HCEC 1CT (cell line): ENCODE measurements at places on chromosomes 7 and 10.
A peak's percentile ranks its signal among the peaks of the same experiment; 100 is the strongest.

DNA sequence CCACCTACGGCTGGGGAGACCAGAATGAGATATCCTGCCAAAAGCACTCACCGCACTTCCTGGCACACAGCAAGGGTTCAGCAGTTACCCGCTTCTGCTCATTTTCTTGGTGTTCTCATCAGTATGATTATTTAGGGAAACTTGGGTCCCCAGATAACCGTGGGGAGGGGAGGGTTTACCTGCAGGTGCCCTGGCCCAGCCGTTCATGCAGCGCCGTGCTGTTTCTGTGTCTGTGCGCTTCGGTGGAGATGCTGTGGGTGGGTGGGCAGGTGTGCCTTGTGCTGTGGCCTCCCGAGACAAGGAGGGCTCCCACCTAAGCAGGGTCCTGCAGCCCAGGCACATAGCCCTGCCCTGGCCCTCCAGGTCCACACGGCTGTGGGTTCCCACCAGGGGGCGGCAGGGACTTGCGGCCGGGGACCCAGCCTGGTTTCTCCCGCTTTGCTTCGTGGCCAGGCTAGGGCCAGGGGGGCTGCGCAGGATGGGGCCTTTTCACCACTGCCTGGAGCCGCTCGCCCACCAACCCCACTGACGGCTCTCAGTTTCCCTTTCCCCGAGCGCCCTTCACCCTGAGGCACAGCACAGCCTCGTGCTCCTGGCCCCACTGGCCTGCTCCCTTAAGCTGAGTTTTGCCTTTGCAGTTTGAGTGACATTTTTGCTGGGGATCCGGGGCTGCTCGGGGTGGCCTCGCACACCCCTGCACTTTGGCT is 78.5 kb downstream of the LHPP start:
- peak; percentile 16 for DNase-seq

- DNase-seq = no peak
These were observed 116.8 kb downstream of the TES start for GRCh38 chr7:116327135-116327534.

DNA sequence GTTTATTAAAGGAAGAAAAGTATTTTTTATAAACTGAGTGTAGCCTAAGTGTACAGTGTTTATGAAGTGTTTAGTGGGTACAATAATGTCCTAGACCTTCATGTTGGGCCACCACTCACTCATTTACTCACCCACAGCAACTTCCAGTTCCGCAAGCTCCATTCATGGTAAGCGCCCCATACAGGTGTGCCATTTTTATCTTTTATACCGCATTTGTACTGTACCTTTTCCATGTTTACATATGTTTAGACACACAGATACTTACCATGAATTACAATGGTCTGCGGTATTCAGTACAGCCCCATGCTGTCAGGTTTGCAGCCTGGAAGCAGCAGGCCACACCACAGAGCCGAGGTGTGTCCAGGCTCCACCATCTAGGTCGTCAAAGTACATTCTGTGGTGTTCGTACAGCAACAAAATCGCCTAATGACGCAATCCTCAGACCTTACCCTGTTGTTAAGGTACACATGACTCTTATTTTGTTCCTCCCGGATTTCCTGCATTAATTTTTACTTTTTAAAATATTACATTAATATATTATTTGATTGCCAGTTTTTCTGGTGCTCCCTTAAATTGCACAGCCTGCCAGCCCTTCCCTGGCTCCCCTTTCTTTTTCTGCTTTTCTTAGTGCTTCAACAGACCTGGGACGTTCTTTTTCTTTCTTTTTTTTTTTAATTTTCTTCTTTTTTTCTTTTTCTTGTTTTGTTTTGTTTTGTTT is 881 bp upstream of the SSBP1 start:
- no peak for DNase-seq

GRCh38 chr10:26725837-26726727 is 28.6 kb downstream of the PDSS1 start:
- DNase-seq = peak; percentile 48

DNA sequence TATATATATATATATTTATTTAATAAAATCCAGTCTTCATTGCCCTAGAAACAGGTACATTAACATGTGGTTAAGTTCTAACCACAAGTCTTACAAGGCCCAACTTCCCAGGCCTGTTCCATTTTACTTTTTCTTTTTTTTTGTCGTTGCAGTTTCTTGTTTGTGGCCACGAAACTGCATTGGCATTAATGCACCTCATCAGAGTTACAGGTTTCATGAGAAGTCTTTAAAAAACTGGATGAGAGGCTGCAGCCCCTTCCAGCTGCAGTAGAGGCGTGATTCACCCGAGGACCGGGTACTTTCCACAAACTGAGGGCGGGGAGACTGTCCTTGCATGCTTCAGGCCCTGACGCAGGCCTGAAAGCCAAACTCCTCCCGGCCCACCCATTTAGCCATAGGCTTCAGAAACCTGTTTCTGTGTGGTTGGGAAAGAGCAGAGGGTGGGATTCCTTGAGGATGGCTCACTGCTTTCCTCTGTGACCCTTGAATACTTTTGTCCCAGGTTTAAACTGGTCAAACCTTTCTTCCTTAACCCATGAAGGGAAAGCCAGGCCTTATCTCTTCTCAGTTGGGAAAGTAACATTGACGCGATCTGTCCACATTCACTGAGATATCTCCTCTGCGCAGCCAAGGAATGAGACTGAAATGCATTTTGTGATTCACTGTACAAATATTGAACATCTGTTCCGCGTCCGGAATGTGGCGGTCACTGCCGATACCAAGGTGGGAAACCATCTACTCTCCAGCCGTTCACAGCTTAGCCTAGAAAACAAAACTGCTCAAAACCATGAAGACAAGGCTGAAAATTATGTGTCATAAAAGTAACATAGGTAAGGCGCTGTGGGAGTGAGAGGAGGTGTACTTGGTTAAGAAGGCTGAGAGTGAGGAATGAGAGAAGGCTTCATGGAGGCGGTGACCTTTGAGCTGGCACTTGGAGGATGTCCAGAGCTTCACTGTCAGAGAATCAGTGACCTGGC is 311.7 kb downstream of the GATA3 start:
- DNase-seq = no peak

- DNase-seq = peak; percentile 28
These were observed 4.2 kb downstream of the SMARCD3 start for GRCh38 chr7:151244196-151244840.

DNA sequence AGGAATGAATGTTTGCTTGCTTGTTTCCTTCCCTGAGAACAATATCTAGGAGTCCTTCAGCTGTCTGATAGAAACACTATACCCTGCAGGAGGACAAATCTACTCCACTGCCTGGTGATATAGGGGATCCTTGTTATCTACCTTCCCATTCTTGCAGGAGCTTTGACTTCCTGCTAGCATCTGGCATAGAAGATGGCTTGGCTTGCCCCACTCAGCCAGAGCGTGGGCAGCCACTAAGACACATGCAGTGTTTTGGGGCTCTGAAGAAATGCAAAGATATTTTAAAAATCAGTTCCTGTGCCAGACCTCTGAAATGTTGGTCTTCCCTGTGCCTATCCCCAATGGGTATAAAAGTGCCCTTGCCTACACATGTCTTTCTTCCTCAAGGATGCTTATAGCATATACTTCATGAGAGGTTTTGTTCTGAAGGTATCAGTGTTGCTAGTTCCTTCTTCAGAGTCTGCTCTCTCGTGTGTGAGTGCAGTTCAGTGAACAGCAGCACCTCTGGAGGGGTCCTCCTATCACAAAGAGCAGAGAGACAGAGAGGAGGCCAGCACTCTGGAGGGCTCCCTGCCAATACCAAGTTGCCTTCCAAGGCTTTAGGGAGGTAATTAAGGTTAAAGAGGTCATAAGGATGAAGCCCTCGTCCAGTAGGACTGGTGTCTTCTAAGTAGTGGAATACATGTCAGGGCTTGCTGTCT is 149.1 kb upstream of the CALCR start:
- no peak for DNase-seq

DNA sequence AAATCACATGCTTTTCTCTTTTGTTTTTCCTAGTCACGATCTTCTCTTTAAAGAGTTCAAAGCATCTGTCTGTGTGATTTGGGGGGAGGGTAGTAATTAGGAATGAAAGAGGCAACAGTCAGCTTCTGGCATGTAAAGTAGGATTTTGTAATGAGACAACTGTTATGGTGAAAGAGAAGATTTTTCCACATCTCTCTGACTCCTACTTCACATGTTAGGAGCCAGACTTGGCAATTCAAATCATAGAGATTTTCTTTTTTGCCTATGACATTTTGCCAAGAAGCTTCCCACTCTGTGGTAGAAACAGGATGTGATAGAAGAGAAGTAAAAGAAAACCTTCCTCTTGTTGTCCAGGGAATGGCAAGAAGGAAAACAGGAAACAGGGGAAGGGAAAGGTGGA is 38.3 kb upstream of the KLHL7 start:
- DNase-seq = peak; percentile 48

DNA sequence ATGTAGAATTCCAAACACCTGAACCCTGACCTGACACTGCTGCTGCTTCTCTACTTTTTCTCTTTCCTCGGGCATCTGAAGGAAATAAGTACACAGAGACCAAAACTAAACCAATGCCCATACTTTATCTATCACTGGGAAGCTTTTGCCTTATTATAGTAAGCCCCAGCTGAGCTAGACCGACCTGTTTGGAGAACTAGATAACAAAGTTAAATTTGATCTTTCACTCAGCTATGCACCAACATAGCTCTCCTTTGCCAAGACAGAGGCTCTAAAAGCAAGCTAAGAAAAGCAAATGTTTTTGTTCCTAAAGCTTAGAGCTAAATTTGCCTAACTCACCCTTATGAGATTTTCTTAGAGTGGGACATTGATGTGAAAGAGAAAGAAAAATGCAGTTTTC is 39.1 kb downstream of the NHLRC2 start:
- DNase-seq = no peak

- DNase-seq = no peak
These were observed 165.1 kb upstream of the KLF14 start for GRCh38 chr7:130899071-130899560.

GRCh38 chr10:112957640-112958092 is 7.6 kb downstream of the TCF7L2 start:
- DNase-seq = no peak

DNA sequence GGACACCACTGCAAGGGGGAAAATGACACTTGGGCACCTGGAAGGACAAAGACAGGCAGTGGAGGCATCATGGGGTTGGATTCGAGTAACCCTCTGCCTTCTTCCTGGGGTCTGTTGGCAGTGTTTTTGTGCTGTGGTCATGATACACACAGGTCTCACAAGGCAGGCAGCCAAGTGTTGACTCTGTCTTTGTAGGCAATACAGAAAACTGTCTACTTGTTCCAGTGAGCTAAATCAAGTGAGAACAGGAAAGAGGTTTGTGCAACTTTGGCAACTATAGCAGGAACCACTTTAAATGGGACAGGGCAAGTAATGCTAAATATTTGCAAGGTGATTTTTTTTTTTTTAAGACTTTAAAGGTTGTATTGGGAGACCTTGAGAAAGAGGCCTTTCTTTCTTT is 578.6 kb upstream of the GALNT17 start:
- DNase-seq = no peak

GRCh38 chr7:127447326-127447945 is 54.9 kb upstream of the ZNF800 start:
- DNase-seq = peak; percentile 57
